Ovary (tissue), 10 donors: ENCODE measurements at places on chromosomes 7 and 10. TPM values are rescaled to one million over a fixed set of nuclear protein-coding genes. Genes with fewer than 3 reads are reported as not detected.

The NXPH1 gene
- not detected for total RNA-seq

The SYT15 gene
- 2.8 TPM for total RNA-seq

DNA sequence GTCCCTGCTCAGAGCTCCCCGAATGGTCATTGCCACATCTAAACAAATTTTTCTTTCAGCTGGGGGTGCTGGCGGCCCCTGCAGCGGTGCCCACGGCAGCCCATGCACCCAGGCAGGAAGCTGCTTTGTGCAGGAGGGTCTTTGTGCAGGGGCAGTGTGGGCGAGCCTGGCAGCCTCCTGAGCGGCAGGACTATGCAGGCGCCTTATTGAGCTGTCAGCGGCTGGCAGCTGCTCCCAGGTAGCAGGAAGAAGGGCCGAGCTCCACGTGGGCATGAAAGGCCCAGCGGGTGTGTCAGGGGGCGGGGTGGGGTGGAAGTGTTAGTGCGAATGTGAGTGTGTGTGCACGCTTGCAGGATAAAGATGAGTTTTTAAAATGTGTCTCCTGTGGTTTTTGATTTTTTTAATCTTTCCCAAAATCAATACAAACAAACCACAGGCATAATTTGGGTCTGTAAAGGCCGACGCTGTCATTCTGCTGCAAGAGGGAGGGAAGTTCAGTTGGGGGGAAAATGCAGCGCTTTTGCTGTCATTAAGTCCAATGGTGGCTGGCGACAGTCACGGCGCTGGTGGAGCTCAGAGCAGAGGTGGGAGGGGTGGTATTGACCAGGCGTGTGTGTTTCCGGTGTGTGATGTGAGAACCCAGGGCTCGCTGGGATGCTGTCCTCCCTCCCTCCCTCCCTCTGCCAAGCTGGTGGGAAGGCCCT lies 83.9 kb downstream of the LHPP start:
- DNase-seq: no peak

- no peak for DNase-seq
These were observed 84.5 kb downstream of the ADRA2A start for GRCh38 chr10:111161109-111161874.

DNA sequence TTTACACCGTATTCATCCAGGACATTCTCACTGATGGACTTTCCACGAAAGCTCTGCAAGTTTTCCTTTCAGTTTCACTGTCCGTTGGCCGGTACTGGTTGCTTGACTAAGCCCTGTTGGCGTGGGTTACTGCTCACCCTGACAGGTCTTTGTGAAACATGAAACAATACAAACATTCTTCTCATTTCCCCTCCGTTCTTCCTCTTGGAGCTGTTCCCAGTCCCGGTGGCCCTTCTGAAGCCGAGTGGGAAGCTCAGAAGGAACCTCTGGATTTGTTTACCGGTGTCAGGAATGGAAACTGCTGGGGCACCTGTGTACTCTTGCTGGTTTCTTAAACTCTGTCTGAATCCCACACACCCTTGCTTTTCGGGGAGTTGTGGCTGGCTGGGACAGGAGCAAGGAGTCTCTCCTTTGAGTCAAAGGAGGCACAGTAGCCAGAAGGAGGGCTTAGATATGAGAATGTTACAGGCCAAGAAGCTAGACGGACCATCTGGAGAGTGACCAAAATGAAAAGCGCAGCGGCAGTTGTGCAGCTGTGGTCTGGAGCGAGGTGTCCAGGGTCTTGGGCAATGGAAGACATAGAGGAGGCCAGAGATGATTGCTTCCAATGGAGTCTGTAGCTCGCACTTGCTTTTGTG lies 45.7 kb downstream of the LYZL2 start:
- peak; percentile 54 for DNase-seq

DNA sequence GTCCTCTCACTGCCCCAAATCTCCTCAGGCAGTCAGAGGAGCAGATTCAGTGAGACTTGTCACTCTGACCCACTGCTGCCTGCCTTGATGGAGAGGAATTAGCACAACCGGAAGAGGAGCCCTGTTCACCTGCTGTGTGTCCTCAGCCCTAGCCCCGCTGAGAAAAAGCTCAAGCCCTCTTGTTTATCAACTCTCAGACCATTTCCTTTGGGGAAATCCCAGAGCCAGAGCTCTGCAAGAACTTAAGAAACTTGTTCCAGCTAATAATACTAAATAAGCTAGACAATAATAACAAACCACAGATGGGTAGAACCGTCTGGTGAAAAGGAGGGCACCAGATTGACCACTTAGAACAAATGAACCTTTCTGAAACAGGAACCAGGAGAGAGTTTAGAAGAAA lies 37.7 kb upstream of the ITGB1 start:
- no peak for DNase-seq

DNA sequence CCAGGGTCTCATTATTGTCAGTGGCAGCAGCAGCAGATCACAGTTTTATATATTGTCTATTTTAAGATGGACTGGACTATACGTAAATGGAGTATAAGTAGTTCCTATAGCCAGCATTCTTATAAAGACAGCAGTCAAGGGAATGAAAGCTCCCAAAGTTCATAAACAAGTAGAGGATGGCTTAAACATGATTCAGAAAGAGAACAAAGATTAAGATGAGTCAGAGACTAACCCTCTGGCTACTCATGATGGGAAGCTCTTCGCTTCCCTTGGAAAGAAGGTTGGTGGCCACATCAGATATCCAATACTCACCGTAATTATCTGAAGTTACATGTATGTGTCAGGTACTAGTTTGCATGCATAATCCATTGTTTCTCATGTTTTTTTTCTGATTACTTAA lies 277.0 kb downstream of the INHBA start:
- no peak for DNase-seq
